ENCODE measurements at places on chromosomes 1 and 21. TPM values are rescaled to one million over a fixed set of nuclear protein-coding genes. Genes with fewer than 3 reads are reported as not detected.

DNA sequence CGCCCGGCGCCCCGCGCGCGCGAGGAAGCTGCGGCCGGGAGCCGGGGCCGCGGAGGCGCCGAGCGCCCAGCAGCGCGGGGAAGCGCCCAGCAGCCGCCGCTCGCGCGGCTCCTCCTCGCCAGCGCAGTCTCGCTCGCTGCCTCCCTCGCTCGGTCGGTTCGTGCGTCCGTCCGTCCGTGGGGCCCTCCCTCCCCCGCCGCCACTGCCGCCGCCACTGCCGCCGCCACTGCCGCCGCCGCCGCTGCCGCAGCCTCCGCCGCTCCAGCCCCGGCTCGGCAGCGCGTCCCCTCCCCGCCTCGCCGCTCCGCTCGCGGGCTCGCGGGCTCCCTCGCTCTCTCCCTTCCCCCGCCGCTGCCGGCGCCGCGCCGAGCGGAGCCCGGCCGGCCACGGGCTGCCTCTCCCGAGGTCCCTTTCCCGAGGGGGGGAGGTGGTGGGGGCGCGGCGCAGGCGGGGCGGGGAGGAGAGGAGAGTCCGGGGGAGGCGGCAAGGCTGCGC is at the start of gene KCND3:
Gene KCND3 (minus strand): TSS at position 138 of the 495 bp plus-strand sequence.
- no peak for DNase-seq

- no peak for DNase-seq
These were observed 9.9 kb downstream of the SYNJ1 start for GRCh38 chr21:32717851-32718316.

GRCh38 chr1:13896932-13897331 is 196.9 kb downstream of the PRDM2 start:
- no peak for DNase-seq

TEDDM1 gene
- 0.19 TPM for polyA plus RNA-seq

- no peak for DNase-seq
These were observed 1.4 kb upstream of the IRF2BP2 start for GRCh38 chr1:234611225-234611846.

HEATR1 gene
- 22.4 TPM for polyA plus RNA-seq

RGS13 gene
- not detected for polyA plus RNA-seq

GRCh38 chr21:25573409-25574206 is 33.7 kb downstream of the MRPL39 start:
- DNase-seq: no peak
